ENCODE measurements at places on chromosomes 13 and 19.

- no peak for DNase-seq
Observed at GRCh38 chr13:33352526-33352925, 67.0 kb upstream of the STARD13 start.

- no peak for DNase-seq
Observed at GRCh38 chr13:30978981-30979956, 46.8 kb downstream of the TEX26 start.

GRCh38 chr13:107799001-107799400 is 416.3 kb downstream of the LIG4 start:
- no peak for DNase-seq

- DNase-seq: no peak
Observed at GRCh38 chr19:10120538-10121189, 965 bp upstream of the EIF3G start.

- no peak for DNase-seq
Observed at GRCh38 chr13:59547950-59548349, 615.8 kb downstream of the DIAPH3 start.

DNA sequence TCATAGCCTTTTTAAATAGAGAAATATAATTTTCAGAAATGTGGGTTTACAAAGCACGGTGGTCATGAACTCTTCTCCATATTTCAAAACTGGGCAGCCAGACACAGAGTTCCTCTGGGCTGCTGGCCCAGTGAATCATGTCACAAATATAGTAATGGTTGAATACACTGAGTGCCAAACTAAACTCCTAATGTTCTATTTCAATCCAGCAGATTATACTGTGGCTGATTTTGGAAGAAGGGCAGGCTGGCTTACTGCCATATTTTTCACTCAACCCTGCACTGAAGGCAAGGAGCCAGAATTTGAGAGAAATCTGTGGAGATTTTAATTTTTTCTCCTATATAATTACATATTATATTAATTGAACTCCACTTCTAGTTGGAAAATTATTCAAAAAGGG is 17.0 kb upstream of the PRR20A start:
- no peak for DNase-seq

DNA sequence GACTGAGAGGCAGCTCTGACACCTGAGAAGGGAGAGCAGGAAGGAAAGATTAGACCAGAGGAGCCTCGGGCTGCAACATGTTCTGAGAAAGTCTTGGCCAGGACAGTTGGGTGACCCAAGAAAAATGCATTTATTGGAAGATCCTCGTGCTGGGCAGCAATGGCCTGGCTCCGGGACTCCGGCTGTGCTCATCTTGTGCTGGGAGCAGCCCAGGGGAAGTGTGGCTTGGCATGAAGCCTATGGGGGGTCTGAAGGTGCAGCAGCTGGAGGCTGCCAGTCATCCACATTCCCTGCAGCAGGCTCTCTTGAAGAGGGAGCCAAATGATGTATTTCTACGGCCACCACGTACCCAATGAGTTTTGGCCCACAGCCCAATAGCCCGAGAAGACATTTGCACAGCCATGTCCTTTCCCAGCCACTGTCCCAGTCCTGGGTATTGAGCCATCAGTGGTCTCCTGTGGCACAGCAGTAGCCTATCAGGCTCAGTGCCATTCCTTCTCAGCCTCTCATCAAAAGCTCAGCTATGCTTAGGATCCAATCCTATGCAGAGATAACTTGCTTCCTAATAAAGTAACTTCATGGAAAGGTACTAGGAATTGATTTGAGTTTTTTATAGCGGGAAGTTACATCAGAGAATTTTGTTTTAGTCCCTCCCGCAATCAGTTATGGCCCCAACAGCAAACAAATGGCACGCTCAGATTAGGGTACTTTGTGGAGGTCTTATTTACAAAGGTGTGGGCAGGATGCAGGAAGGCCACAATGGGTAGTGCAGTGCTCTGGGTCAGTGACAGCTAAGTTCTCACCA is 76.0 kb upstream of the MEDAG start:
- DNase-seq: no peak

DNA sequence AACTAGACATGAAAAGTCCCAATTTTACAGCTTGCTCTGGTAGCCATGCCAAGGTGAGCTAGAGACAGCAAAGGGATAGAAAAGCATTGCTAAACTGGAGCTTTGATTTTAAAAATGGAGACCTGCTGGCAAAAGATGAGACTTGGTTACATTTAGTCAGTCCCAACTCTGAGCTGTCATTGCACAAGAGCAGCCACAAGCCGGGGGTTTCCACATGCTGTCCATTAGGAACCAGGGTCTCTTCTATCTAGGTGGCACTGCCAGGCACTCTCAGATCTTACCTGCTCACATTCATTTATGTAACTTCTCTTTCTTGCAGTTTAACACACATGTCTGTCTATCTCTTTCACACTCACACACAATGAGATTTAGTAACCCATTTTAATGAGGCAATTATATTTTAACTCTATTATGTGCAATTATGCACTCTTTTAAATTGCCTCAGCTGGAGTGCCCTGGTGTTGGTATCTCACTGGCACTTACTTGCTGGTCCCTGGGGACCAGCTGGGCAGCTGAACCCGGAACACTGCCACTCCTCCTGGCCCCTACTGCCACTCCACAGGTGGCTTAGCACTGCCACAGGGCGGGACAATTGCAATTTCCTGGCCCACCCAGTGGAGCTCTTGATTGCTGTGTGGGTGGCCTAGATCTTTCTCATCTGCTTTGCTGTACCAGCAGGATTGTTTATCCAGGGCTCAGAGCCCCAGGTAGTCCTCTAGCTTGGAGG is 112.5 kb downstream of the COG6 start:
- no peak for DNase-seq

DNA sequence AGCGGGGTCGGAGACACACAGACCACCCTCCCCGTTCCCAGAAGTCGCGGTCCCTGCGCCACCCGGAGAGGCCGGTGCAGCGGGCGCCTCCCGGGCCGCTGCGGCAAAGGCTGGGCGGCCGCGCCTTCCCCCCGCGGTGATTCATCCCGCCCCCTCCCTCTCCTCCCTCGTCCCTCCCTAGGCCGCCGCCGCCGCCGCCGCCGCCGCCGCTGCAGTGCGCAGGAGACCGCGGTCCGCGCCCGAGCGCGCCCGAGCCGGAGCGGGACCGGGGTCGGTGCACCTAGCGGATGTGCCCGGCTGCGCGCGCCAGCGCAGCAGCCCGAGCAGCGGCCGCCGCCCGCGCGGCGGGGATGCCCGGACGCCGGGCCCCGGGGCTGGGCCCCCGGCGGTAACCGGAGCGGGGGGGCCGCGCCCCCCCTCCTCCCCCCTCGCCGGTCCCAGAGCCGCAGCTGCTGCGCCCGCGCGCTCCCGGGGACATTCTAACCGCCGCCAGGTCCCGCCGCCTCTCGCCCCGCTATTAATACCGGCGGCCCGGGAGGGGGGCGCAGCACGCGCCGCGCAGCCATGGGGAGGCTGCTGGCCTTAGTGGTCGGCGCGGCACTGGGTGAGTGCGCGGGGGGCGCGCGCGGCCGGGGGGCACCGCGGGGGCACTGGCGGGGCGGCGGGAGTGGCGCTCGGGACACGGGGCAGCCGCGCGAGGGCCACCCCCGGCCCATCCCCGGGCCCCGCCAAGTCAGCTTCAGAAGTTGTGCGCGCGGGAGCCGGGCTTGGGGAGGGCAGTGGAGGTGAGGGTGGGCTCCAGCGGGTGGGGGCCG is at the start of gene SCN1B:
TSS of gene SCN1B (plus strand) at position 214 of the 815 bp plus-strand sequence. CDS start at position 565, 351 bp downstream.
- no peak for DNase-seq

GRCh38 chr13:110869805-110870706 is 44.8 kb downstream of the ANKRD10 start:
- peak; percentile 99 for DNase-seq

- DNase-seq: no peak
Observed at GRCh38 chr19:28425046-28425931, 787.7 kb downstream of the UQCRFS1 start.

- no peak for DNase-seq
Observed at GRCh38 chr13:66275416-66275815, 954.7 kb downstream of the PCDH9 start.

DNA sequence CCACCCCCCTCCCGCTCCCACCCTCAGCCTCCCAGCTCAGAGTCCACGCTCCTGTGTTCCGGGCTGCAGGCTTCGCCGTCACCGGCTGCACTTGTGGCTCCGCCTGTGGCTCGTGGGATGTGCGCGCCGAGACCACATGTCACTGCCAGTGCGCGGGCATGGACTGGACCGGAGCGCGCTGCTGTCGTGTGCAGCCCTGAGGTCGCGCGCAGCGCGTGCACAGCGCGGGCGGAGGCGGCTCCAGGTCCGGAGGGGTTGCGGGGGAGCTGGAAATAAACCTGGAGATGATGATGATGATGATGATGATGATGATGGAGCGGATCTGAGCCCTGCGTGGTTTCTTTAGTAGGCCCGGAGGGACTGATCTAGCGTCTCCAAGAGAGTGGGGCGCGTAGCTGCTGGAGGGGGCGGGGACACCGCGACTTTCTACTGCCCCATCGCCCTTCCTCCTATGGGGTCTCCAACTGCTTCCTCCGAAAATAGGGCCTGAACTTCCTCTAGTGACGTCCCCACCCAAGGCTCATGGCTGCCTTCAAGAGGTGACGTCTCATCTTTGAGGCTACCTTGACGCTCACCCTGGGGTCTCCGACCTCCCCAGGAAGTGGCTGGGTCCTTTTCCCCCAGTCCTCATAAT is 1.4 kb downstream of the RETN start:
- no peak for DNase-seq

- DNase-seq: no peak
Observed at GRCh38 chr19:31340042-31341025, 8.9 kb downstream of the TSHZ3 start.

GRCh38 chr13:45194081-45194939 is 6.5 kb downstream of the KCTD4 start:
- DNase-seq: peak; percentile 76

- DNase-seq: no peak
Observed at GRCh38 chr19:38564981-38565690, 52.6 kb downstream of the MAP4K1 start.

DNA sequence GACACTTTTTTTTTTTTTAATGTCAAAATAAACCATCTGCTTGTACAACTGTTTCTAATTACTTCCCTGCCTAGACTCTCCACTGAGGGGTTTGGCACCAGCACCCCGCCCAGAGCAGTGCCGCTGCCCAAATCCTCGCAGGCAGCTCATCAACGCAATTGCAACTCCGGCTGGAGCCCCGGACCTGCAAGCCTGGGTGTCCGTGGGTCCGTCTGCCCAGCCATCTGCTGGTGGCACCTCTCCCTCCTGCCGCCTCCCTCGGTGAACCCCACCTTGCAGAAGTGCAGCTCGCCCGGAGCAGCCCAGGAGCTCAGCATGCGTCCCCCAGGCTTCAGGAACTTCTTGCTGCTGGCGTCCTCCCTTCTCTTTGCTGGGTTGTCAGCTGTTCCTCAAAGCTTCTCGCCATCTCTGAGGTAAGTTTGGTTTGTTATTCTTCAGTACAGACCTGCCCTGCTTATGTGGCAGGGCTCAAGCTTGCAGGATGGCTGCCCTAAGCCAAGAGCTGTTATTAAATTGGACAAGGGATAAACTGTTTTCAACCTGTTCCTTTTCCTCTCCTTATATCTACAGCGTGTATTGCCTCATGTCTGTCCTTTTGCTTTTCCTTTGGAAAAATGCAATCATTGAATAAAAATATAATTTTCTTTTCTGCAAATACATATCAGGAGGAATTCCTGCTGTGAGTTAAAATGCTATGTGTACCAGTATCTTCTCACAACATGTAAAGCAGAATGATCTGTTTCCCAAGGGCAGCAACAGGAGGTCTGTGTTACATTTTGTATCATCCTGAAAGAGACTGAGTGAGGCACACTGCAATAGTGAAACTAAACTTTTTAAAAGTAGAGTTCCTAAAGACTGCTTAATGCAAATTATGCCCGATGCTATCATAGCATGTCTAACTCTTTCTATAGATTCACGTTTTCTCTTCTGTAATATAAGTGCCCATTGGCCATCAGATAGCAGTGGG is at the start of gene ITGBL1:
TSS of gene ITGBL1 (plus strand) at position 157 of the 967 bp plus-strand sequence. CDS start at position 316, 159 bp downstream.
- DNase-seq: no peak

DNA sequence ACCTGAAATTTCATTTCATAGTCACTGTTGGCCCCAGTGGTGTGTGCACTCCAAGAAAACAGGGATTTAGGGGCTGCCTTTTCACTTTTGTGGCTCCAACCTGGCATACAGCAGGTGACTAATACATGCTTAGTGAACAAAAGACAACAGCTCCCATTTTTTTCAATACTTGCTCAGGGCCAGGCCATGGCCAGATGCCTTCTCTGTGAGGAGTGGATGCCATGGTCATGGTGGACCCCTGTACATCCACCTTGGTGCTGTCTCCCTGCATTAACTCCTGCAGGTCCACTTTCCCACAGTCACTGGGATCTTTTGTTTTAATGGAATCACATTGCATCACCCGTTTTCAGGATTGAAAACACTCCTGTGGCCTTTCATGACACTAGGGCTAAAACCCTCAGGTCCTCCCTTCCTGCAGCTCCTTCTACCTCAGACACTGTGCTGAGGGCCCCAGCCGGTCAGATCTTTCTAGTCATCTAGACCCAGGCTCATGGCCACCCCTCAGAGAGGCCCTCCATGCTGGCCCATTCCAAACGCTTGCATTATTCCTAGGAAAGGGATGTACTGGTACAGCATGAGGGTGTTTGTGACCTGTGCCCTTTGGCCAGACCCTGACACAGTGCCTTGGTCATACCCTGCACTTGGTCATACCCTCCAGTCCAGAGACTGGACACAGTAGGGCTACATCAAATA is 1.2 kb upstream of the TMEM147 start:
- DNase-seq: no peak

- peak; percentile 92 for DNase-seq
Observed at GRCh38 chr13:44132710-44133109, 240.9 kb upstream of the SERP2 start.

GRCh38 chr19:4694211-4694987 is 24.3 kb upstream of the MYDGF start:
- no peak for DNase-seq

- DNase-seq: peak; percentile 69
Observed at GRCh38 chr13:99374994-99375737, 68.0 kb upstream of the GPR183 start.

DNA sequence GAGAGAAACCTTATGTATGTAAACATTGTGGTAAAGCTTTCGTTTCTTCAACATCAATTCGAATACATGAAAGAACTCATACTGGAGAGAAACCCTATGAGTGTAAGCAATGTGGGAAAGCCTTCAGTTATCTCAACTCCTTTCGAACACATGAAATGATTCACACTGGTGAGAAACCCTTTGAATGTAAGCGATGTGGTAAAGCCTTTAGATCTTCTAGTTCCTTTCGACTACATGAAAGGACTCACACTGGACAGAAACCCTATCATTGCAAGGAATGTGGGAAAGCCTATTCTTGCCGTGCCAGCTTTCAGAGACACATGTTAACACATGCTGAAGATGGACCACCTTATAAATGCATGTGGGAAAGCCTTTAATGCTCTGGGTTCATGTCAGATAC is 24.7 kb downstream of the ZNF136 start:
- no peak for DNase-seq

- no peak for DNase-seq
Observed at GRCh38 chr13:36352350-36352749, 6.2 kb upstream of the SPART start.
